ENCODE measurements at places on chromosomes 7 and 10.

DNA sequence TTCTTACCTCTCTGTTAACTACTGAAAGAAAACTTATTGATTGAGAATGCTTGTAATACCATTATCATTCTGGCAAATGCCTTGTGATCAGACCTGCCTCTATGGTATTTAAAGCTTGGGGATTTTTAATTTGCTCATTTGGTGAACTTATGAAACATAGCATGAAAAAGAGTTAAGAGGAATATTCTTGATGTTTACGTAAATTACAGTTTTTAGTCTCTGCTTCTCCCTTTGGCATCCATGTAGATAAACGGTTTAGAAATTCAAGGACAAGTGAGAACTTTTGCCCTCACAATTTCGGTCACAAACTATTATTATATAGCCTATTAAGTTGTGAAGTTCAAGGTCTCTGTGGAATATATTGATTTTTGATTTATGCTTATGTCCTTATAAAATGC, 11.2 kb upstream of the CELF2 start:
- no peaks in the 10 kb centered on the region for H3K36me3 ChIP-seq
- H3K27ac ChIP-seq: no peak overlapping the region
- DNase-seq: no peak
- no peaks in the 10 kb centered on the region for H3K27me3 ChIP-seq
- H3K4me3 ChIP-seq: no peak overlapping the region

GRCh38 chr7:116671681-116672595, at the start of gene MET:
TSS of gene MET (plus strand) at chr7:116672196. CDS start at chr7:116699085, 26,889 bp downstream.
- peak within 1 kb of the TSS; percentile 77 for H3K27ac ChIP-seq
- H3K27me3 ChIP-seq: no peaks in the 10 kb centered on the region
- H3K4me3 ChIP-seq: peak within 1 kb of the TSS; percentile 71
- no peak for DNase-seq
- H3K4me1 ChIP-seq: no peaks in the 10 kb centered on the region

- H3K36me3 ChIP-seq: no peaks in the 10 kb centered on the region
- H3K27ac ChIP-seq: no peak overlapping the region
- H3K27me3 ChIP-seq: no peaks in the 10 kb centered on the region
- H3K4me3 ChIP-seq: no peak overlapping the region
- peaks cover 9% of the 10 kb centered on the region for H3K4me1 ChIP-seq
- DNase-seq: no peak
Observed at GRCh38 chr10:97868134-97868685, 18.6 kb downstream of the GOLGA7B start.

DNA sequence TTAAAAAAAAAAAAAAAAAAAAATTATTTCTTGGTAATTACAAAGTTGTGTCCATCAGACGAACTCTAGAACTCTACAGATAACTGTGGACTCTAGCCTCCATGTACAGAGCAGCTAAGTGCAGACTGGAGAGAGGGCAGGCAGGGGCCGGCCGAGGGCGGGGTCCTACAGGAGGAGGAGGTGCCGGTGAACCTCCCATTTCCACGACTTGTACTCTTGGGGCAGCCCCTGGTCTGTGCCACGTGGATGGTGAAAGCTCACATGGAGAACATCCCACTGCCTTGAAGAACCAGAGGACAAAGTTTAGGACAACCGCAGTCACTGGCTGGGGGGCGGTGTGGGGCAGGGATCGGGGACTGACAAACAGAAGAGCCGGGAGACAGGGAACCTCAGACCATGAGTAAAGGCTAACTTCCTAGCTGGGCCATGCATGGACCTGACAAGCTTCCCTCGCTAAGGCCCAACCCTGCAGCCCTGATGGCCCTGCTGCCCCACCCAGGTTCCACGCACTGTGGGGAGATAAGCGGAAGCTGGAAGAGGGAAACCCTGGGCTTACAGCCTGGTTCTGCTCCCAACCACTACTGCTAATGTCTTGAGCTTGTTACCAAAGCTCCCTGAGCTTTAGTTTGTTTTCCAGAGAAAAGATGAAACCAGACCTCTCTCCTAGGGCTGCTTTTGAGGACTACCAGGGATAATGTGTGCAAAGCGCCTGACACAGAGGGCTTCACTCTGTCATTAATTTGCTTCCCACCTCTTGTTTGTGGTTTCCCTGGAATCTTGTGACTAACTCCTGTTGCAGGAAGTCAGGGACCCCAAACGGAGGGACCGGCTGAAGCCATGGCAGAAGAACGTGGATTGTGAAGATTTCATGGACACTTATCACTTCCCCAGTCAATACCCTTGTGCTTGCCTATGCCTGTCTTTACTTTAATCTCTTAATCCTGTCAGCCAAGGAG, 16.1 kb upstream of the SEC61G start:
- H3K36me3 ChIP-seq: no peaks in the 10 kb centered on the region
- no peak overlapping the region for H3K4me3 ChIP-seq
- no peak overlapping the region for H3K27ac ChIP-seq
- DNase-seq: no peak
- no peaks in the 10 kb centered on the region for H3K27me3 ChIP-seq

DNA sequence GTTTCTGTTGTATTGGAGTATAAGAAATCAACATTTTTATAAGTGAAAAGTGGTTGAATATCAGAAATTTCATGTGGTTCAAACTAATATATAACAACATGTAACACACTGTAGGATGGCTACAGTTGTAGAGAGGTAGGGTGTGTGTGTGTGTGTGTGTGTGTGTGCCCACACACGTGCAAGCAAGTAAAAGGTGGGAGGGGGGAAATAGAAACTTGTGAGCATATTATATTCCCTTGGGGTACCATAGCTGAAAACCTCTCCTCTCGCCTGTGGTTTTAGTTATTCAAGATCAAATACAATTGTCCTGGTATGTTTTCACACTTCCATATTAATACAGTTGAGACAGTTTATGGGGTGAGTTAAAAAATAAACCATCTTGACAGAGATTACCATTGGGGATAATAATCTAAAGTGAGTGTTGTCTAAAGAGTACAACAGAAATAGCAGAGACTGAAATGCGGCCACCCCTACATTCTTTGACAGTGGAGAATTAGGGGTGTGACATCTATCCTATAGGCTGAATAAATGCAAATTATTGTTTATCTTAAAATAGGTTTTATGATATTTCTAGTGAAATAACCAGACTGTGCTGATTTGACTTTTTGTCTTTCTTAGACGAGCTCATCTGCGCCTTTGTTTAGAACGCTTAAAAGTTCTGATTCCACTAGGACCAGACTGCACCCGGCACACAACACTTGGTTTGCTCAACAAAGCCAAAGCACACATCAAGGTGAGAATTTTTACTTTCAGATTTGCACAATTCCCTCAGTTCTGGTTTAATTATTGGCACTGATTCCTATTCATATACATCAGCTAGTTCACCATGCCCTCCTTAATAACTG, 25.9 kb downstream of the SMNDC1 start:
- no peak overlapping the region for H3K4me3 ChIP-seq
- H3K27ac ChIP-seq: no peak overlapping the region
- H3K36me3 ChIP-seq: no peaks in the 10 kb centered on the region
- no peak for DNase-seq
- H3K27me3 ChIP-seq: no peaks in the 10 kb centered on the region
- peaks cover 33% of the 10 kb centered on the region for H3K4me1 ChIP-seq

DNA sequence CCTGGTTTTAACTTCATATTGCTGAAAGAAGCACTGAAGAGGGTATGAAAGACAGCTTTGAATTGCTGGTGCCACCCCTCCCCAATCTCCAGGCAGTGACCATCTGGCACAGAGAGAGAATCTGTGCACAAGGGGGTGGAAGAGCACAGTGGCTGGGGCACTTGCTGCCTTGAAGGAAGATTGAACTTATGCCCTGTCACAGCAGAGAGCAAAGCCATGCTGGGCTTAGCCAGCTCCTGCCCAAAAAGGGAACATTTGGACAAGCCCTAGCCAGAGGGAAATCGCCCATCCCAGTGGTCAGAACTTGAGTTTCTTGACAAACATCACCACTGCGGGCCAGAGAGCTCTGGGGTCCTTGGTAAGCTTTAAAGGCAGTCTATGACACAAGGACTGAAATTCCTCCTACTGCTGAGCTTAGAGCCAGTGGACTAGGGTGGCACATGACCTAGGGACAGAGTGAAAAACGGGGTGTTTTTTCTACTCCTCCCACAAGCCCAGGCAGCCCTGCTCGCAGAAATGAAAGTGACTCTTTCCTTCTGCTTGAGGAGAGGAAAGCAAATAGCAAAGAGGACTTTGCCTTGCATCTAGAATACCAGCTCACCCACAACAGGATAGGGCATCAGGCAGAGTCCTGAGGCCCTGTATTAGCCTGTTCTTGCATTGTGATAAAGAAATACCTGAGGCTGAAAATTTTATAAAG, 257.2 kb downstream of the CTNNA3 start:
- H3K4me1 ChIP-seq: no peaks in the 10 kb centered on the region
- no peak overlapping the region for H3K27ac ChIP-seq
- H3K27me3 ChIP-seq: no peaks in the 10 kb centered on the region
- H3K36me3 ChIP-seq: no peaks in the 10 kb centered on the region
- no peak for DNase-seq
- H3K4me3 ChIP-seq: no peak overlapping the region

GRCh38 chr7:1981878-1982230, 250.9 kb downstream of the MAD1L1 start:
- DNase-seq: no peak
- no peaks in the 10 kb centered on the region for H3K36me3 ChIP-seq
- H3K4me1 ChIP-seq: no peaks in the 10 kb centered on the region
- no peaks in the 10 kb centered on the region for H3K27me3 ChIP-seq
- H3K4me3 ChIP-seq: no peak overlapping the region

DNA sequence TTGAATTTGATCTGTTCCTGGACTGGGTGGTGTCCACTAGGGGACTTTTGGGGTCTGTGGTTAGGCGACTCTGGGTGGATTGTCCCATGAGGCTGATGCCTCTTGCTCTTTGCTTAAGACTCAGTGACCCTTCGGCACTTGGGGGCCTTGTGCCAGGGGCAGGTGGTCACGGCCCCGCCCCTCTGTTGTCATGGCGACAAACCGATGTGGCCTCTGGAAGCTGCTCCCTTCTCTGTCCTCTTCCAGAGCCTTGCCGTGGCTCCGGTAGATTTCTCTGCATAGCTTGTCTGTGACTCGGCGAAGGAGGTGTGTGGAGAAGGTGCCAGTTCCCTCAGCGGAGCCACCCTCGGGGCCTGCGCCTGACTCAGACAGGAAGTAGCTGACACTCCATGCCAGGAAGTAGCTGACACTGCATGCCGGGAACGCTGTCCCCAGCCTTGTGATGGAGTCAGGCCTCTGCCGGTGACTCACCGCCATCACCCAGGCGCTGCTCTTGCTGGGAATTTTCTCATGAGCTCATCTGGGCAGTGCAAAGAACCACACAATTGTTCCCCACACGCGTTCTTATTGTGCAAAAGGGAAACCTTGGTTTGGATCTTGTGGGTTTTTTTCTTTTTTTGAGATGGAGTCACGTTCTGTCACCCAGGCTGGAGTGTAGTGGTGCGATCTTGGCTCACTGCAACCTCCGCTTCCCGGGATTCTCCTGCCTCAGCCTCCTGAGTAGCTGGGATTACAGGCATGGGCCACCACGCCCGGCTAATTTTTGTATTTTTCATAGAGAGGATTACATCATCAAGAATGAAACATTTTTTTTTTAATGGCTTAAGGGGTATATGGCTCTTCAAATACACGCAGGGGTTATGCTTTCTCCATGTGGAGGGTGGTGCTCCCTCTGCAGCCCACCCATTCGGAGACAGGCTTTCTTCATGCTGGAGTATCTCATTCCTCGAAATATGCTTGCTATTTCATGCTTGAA, 72.6 kb downstream of the PFKFB3 start:
- H3K27me3 ChIP-seq: no peaks in the 10 kb centered on the region
- H3K4me3 ChIP-seq: peak overlapping the region; percentile 13
- no peaks in the 10 kb centered on the region for H3K36me3 ChIP-seq
- peak; percentile 99 for DNase-seq
- H3K27ac ChIP-seq: peak overlapping the region; percentile 73
- peaks cover 15% of the 10 kb centered on the region for H3K4me1 ChIP-seq

- H3K27ac ChIP-seq: no peak overlapping the region
- DNase-seq: no peak
- peaks cover 9% of the 10 kb centered on the region for H3K4me1 ChIP-seq
- no peaks in the 10 kb centered on the region for H3K36me3 ChIP-seq
Observed at GRCh38 chr7:42624471-42624870, 287.4 kb downstream of the C7orf25 start.

DNA sequence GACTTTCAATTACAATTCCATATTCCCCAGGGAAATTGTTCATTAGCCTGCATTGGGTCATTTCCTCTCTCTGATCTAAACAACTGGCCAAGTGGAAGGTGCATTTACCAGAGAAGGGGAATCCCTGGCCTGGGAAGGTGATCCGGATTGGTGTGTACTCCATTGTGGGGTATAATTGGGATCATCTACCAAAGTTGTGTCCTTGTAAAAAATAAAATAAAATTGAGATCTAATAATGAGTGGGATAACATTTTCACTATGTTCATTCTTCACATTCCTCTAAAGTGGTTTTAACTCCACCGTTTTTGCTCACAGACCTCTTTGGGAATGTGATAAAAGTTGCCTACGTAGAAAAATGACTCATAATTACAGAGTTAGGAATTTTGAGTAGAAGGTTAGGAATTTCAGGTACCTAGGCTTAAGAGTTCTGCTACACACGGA, 22.8 kb downstream of the ARL5B start:
- no peak overlapping the region for H3K27ac ChIP-seq
- no peak for DNase-seq
- no peak overlapping the region for H3K4me3 ChIP-seq
- no peaks in the 10 kb centered on the region for H3K36me3 ChIP-seq

GRCh38 chr7:131223151-131223550, 104.5 kb upstream of the MKLN1 start:
- no peak overlapping the region for H3K4me3 ChIP-seq
- no peaks in the 10 kb centered on the region for H3K36me3 ChIP-seq
- no peaks in the 10 kb centered on the region for H3K27me3 ChIP-seq
- no peak overlapping the region for H3K27ac ChIP-seq
- peaks cover 20% of the 10 kb centered on the region for H3K4me1 ChIP-seq

DNA sequence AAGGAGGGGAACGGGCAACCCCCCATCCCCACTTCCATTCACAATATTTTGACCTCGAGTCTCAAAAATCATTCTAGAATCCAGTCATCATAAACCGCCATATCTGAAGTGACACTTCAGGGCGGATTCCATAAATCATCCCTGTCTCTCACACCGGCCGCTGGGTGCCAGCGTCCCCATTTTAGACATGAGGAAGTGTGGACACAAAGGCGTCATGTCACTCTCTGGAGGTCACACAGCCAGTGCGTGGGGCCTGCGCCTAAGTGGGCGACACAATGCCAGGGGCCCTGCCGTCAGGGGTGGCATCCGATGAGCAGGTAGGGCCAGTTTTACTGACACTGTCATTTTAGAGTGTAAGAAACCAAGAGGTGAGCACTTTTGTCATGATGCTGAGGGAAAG, 19.5 kb downstream of the KCNH2 start:
- no peaks in the 10 kb centered on the region for H3K36me3 ChIP-seq
- H3K27me3 ChIP-seq: no peaks in the 10 kb centered on the region
- peaks cover 10% of the 10 kb centered on the region for H3K4me1 ChIP-seq
- H3K27ac ChIP-seq: no peak overlapping the region

- no peaks in the 10 kb centered on the region for H3K36me3 ChIP-seq
- peaks cover 8% of the 10 kb centered on the region for H3K4me1 ChIP-seq
- H3K27me3 ChIP-seq: no peaks in the 10 kb centered on the region
- H3K27ac ChIP-seq: no peak overlapping the region
- no peak overlapping the region for H3K4me3 ChIP-seq
Observed at GRCh38 chr10:12018438-12019282, 23.9 kb downstream of the UPF2 start.

Measured in vagina (tissue), 2 donors.